ENCODE measurements at places on chromosomes 16 and 17.

- DNase-seq: no peak
Measured at GRCh38 chr16:66520406-66521170, 29.3 kb downstream of the TK2 start.

DNA sequence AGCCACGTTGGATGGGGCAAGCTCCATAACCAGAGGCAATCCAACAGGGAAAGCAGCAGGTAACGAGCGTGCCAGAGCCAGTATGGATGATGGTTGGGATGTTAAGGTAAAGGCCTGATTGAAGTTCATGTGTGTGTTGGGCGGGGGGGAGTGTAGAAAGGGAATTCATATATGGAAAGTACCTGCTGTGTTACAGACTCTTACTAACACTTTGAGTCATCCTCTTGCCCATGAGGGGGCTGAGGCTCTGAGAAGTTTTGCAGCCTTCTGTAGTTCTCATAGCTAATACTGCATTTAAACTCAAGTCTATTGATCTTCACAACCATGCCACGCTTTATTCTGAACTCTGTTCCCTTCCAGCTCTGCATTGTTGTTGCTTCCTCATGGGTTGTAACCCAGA lies 28.5 kb downstream of the SYCE1L start:
- DNase-seq: no peak

GRCh38 chr17:50609380-50610074 lies 25.2 kb upstream of the ABCC3 start:
- DNase-seq: no peak

DNA sequence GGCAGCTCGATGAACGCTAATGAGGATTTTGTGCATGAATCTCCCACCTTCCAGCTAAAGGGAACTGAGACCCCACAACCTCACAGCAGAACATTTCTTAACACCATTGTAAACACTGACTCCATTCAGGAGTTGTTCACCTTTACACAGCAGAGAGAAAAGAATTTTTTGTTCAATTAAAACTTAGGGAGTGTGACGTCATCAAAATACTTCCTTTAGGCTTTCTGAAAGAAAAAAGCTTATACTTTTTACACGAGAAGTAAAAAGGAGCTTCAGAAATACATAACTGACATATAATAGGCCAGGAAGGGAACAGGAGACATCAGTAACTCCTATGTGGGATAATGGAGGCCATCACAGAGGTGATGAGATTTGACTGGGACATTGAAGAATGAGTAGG lies 98.1 kb upstream of the AXIN2 start:
- DNase-seq: no peak

- DNase-seq: peak; percentile 75
Measured at GRCh38 chr17:82781894-82782274, 30.0 kb downstream of the TBCD start.

- DNase-seq: no peak
Measured at GRCh38 chr16:23940111-23940510, 104.3 kb downstream of the PRKCB start.

- no peak for DNase-seq
Measured at GRCh38 chr17:44006272-44006597, 1.8 kb downstream of the NAGS start.

- DNase-seq: no peak
Measured at GRCh38 chr16:14613991-14614390, 16.1 kb downstream of the PARN start.

DNA sequence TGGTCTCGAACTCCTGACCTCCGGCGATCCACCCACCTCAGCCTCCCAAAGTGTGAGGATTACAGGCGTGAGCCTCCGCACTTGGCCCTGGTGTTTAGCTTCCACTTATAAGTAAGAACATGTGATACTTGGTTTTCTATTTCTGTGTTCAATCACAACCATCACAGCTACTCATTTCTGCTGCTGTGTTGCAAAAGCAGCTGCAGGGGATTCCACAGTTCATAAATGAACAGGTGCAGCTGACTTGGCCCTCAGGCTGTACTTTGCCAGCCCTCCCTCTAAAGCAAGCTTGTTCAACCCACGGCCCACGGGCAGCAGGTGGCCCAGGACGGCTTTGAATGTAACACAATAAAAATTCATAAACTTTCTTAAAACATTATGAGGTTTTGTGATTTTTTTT lies 79.2 kb downstream of the SLC39A11 start:
- DNase-seq: no peak

DNA sequence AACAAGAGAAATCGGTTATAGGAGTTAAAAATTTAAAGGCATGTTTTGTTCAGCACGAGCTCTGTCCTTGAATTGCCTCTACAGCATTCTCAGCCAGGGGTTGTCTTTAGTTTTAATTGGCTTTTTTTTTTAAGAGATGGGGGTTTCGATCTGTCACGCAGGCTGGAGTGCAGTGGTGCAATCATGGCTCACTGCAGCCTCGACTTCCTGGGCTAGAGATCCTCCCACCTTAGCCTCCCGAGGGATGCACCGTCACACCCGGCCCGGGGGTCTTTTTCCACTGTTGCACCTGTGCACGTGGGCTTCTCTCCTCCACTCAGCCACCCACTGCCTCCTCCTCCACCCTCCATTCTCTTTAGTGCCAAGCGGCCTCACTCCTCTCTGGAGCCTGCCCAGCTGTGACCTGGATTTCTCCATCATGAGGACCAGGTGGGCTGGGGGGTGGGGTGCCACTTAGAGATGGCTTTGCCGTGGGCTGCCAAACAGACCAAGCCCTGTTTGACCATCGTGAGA lies 106.8 kb upstream of the SEC14L1 start:
- no peak for DNase-seq

- DNase-seq: no peak
Measured at GRCh38 chr17:7909089-7909488, 7.0 kb downstream of the RNF227 start.

DNA sequence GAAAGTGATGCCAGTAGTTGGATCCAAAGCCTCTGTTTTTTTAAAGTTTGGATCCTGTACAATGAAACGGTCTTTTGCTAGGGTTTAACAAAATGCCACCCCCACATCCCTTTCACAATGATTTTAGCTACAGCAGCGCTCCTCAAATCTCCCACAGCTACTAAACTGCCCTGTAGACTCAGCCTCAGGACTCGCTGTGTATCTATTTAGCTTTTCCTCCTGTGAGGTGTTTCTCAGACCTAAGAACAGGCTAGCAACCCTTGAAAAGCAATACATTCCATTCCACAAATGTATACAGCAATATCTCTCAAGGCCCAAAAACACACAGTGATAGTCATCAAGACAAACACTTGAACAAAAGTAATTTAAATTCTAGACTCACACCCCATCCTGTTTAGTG lies 206.4 kb downstream of the ZFHX3 start:
- no peak for DNase-seq

GRCh38 chr17:76265624-76266243 lies 586 bp downstream of the UBALD2 start:
- DNase-seq: no peak

DNA sequence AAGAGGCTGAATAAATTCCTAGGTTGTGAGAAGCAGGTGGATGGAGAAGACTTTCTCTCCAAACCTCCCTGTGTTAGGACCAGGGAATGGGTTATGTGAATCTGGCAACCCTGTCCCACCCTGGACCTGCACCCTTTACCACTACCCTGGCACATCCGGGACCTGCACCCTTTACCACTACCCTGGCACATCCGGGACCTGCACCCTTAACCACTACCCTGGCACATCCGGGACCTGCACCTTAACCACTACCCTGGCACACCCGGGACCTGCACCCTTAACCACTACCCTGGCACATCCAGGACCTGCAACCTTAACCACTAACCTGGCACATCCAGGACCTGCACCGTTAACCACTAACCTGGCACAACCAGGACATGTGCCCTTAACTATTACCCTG lies 207.0 kb upstream of the CACNG3 start:
- no peak for DNase-seq

- no peak for DNase-seq
Measured at GRCh38 chr17:33908363-33909064, 346.6 kb upstream of the CCL2 start.

- DNase-seq: no peak
Measured at GRCh38 chr17:49574945-49575678, 559 bp upstream of the NXPH3 start.

- no peak for DNase-seq
Measured at GRCh38 chr16:86382774-86383407, 127.4 kb upstream of the FOXF1 start.

- DNase-seq: no peak
Measured at GRCh38 chr16:51756447-51757123, 605.5 kb upstream of the SALL1 start.

DNA sequence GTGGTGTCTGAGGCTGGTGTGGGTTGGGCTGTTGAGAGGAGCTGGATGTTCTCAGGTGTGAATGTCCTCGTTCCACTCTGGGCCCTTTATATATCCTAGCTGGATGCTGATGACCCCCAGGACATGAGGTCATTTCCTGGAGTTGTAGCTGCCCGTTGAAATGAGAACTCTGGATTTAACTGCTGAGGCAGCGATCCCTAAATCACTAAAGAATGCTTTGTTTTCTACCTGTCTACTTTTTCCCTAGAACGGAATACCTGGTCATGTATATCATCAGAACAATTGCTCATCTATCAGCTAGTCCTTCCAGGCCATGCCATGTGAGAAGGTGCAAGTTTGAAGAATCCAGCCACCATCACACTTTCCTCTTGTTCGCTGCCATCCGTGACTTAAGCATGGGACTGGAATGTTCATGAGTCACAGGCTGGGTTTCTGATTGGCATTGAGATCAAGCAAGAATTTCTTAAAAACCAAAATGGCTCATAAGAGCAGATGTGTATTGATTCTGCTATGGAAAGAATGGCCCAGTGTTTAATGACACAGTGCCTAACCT lies at the start of gene KRTAP2-3:
KRTAP2-3 (minus strand) TSS at position 63 of the 553 bp plus-strand sequence. CDS start 64 bp downstream, outside the sequence.
- peak; percentile 89 for DNase-seq

DNA sequence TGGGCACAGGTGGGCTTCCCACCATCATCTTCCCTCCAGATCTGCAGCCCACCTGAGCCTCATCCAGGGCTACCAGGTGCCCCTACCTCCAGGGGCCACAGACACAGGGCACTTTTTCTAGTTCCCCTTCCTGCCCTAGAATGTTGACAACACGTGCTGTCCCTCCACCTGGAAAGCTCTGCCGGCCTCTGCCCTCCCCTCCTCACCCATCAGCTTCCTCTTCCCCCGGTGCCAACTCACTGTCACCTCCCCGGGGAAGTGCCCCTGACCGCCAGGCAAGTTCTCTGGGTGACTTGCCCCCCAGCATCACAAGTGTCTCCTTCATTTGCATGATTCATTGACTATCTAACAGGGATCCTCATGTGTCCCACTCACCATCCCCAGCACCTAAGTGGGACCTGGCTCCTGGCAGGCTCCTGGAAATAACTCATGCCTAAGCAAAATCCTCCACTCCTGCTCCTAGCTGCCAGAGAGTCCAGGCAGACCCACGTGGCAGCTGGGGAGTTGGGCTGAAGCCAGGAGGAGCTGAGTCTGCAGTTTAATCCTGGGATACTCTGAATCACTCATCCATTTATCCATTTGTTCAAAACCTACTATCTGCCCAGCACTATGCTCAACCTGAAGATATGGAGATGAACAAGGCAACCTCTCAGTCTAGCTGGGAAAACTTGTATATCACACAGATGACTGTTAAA lies 304.4 kb downstream of the FOXL1 start:
- DNase-seq: peak; percentile 74

DNA sequence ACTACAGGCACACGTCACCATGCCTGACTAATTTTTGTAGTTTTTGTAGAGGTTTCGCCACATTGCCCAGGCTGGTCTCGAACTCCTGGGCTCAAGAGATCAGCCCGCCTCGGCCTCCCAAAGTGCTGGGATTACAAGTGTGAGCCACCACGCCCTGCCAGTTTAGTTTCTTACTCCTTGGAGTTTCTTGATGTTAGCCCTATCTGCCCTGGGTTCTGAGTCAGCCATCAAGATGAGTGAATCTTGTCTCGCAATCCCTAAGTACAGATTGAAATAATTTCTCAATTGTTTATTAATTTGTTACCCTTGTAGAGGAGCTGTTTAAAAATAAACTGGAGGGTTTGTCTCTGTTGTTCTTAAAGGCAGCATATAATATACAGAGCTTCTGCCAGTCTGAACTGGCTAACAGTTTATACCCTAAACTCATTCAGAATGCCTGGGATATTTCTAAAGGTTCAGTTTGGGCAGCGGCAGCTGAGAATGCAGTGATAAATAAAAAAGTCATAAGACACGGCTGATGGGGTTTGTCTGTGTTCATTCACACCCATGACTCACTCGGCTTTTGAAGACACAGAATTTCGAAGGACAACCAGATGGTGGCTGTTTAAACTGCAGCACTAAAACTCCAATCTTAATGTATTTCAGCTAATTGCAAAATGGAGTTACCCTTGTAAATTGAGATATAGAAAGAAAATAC lies 39.6 kb downstream of the GPRC5B start:
- peak; percentile 85 for DNase-seq

GRCh38 chr16:82855471-82855870 lies 228.7 kb downstream of the CDH13 start:
- no peak for DNase-seq

DNA sequence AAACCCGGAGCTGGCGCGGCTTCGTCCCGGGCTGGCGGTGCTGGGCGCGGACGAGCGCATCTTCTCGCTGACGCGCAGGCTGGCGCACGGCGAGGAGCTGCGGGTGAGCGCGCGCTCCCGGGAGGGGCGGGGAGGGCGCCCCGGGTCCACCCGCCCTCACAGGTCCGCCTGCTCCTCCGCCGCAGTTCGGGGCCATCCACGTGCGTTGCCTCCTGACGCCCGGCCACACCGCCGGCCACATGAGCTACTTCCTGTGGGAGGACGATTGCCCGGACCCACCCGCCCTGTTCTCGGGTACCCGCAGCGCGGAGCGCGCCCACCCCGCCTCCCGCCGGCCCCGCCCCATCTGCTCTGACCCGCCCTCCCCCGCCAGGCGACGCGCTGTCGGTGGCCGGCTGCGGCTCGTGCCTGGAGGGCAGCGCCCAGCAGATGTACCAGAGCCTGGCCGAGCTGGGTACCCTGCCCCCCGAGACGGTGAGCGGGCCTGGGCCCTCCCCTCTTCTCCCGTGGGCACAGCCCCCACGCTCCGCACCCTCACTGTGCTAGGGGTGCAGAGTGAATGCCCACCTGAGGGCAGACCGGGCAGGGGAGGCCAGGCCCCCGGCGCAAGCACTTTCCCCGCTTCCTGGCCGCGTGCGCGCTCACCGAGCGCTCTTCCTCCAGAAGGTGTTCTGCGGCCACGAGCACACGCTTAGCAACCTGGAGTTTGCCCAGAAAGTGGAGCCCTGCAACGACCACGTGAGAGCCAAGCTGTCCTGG lies 1.4 kb downstream of the HAGHL start:
- peak; percentile 63 for DNase-seq

GRCh38 chr17:4497101-4497824 lies 1.4 kb upstream of the SPNS2 start:
- DNase-seq: no peak

GRCh38 chr16:89867918-89868317 lies 5.5 kb upstream of the TCF25 start:
- DNase-seq: no peak

All from brain microvascular endothelial cell (primary cell).